ENCODE measurements at places on chromosomes 1 and 21.

DNA sequence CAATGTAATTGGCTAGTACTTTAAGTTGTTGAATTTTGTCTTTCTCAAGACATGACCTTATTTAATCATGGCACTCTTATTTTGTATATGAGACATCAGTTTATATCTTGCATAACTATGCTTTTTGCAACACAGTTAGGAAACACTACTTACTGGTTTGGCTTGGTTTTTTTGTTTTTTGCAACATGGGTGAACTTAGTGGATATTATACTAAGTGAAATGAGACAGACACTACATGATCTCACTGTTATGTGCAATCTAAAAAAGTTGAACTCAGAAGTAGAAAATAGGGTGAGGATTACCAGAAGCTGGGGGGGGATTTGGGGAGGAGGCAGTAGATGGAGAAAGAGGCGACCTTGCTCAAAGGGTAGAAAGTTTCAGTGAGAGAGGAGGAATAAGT lies 132.1 kb downstream of the PLA2G4A start:
- no peak for DNase-seq

- DNase-seq = peak; percentile 6
Observed at GRCh38 chr1:101025283-101025656, 314 bp downstream of the DPH5 start.

- no peak for DNase-seq
Observed at GRCh38 chr1:215636258-215636965, 69.3 kb downstream of the KCTD3 start.

DNA sequence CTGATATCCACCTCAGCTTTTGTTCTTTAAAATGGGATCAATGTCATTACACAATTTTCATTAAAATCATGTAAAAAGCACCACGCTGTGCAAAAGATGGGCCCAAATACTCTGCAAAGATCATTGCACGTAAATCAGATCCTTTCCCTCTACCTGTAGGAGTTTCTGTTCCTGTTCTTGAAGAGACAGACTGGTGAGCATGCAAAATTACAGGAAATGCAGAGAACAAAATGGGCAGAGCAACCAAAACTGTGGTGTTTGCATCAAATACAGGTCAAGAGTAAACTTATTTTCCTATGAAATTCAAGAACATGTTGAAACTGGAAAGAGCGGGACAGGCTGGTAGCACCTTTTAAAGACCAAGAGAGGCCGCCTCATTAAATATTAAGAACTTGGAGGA lies 294.9 kb upstream of the ADGRL2 start:
- DNase-seq = no peak

GRCh38 chr1:154221278-154222001 lies 685 bp downstream of the UBAP2L start:
- DNase-seq = peak; percentile 48

GRCh38 chr1:229553621-229554130 lies 4.8 kb downstream of the ABCB10 start:
- DNase-seq = no peak

GRCh38 chr1:237011432-237011831 lies 7.2 kb upstream of the MT1HL1 start:
- DNase-seq = no peak

GRCh38 chr1:23394684-23395083 lies 25.0 kb upstream of the ZNF436 start:
- DNase-seq = peak; percentile 64

GRCh38 chr1:230972855-230973271 lies 5.8 kb downstream of the TTC13 start:
- no peak for DNase-seq

DNA sequence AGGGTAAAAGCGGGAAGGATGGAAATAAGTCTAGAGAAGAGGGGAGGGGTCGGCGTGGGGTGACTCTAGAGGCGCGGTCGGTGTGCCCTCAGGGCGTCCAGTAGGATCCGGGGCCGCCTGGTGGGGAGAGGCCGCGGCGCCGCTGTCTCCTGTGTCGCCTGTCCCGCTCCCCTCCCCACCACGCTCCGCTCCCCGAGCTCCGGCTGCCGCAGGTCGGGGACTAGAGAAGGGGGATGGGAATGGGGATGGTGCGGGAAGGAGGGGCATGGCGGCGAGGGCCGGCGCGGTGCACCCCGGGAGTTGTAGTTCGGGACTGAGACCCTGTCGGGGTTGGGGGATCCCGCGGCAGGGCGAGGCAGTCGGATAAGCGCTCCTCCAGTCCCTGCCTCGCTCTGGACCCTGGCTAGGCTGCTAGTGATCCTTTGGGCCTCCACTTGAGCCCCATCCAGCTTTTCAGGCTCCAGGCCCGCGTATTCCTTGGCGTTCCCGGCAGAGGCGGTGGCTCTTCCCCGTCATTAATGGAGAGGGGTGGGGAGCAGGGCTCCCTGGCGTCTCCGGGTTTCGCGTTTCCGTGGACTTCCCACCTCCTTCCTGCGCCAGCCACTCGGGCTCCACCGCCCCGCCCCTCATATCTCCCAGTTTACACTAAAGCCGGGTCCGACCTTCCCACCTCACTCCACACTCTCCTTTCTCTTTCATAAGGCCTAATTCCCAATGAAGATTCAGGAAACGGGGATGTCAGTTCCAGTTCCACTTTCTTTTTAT lies at the start of gene ENTREP3:
Gene ENTREP3 (minus strand): TSS at position 241 of the 765 bp plus-strand sequence. CDS start 606 bp downstream, outside the sequence.
- DNase-seq = peak; percentile 86

- DNase-seq = peak; percentile 46
Observed at GRCh38 chr1:67214420-67215174, 48.3 kb downstream of the IL23R start.

GRCh38 chr21:44755227-44755626 lies 43.9 kb upstream of the TSPEAR start:
- no peak for DNase-seq

DNA sequence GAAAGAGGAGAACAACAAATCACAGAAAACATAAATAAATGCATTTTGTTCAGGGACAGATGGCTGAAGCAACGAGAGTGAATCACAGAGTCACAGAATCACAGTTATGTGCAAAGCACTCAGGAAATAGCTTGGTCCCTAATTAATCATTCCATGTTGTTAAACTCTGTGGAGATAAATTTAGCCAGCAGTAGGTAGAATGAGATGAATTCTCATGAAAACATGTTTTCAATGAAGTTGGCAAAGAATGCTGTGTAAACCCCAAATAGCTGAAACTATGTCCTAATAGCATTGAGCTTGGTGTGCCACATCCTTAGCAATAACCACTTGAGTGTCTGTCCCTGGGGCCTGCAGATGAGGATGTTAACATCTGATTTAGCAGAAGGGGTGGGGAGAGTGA lies 20.4 kb downstream of the LEPR start:
- no peak for DNase-seq

DNA sequence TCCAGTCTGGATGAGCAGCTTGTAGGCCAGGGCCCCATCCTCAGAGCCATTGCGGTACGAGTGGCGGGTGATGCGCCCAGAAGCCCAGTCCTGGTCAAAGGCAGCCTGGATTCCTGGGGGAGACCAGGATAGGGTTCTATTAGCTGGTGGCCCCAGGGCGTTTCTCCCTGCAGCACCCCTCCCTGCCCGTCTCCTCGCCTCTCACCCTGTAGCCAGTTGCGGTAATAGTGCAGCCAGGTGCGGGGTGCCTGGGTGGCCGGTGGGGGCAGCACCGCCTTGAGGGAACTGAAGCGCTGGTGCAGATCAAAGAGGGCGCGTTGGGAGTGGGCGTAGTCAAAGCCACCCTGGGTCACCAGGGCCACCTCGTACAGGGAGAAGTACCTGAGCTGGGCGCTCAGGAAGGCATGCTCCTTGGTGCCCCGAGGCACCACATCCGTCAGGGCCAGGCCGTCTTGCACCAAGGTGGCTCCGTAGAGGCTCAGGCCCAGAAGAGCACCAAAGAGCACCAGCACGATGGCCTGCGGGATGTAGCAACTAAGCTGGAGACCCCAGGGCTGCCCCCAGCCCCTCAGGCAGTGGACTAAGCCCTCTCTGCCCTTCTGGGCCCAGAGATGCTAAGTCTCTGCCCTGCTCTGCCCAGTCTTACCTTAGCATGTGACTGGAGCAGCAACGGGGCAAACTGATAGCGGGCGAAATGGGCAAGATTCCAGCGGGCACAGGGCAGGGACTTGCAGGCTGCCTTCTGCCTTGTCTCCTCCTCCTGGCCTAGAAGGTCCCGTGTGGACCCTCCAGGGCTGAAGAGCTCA lies 15.7 kb downstream of the PTCH2 start:
- no peak for DNase-seq

GRCh38 chr1:87683196-87683956 lies 354.7 kb downstream of the LMO4 start:
- DNase-seq = no peak

- DNase-seq = no peak
Observed at GRCh38 chr1:65407877-65408276, 12.6 kb upstream of the LEPR start.

DNA sequence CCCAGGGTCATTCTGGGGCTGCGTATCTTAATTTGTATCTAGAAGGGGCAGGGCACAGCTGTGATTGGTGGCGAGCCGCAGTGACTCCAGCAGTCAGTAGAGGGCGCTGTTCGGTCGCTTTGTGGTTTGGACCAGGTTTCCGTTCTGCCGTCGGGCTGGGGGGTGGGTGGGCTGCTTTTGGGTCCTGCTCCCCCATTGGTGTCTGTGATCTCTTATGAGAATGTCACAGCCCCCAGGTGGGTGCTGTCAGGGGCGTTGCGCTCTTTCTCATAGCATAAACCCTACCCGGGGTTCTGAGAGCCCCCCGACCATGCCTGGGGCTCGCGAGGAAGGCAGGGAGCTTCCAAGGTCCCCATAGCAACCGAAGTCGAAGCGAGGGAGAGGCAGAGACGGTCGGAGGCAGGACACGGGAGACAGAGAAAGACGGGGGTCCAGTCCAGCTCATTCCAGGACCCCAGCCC lies 5.4 kb downstream of the TFF3 start:
- DNase-seq = peak; percentile 25

- no peak for DNase-seq
Observed at GRCh38 chr1:71921204-71921603, 361.1 kb downstream of the NEGR1 start.

DNA sequence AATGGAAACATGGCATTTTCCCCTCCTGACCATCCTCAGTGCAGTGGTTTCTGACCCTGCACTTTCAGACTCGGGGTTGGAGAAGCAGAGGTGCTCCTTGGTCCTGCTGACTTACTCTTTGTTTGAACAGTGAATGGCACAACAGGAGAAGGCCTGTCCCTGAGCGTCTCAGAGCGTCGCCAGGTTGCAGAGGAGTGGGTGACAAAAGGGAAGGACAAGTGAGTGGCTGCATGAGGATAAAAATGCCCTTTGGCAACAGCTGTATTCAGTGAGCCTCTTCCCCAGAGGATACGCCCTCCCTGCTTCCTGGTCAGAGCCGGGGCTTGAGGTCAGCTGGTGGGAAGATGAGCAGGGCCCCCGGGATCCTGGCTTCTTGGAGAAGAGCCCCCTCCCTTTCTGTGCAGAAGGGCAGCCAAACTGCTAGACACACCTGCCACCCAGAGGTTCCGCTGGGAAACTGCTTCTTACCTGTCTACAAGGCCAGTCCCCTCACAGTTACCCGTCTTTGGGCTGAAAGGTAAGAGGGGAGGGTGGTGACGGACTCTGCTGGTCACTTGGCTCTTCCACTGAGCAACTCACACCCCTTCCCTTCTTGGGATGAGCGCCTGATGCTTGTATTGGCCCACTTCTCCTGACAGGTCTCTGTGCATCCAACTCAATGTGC lies 16.6 kb downstream of the NPL start:
- DNase-seq = no peak

GRCh38 chr1:37647281-37647680 lies 12.6 kb upstream of the RSPO1 start:
- DNase-seq = no peak

DNA sequence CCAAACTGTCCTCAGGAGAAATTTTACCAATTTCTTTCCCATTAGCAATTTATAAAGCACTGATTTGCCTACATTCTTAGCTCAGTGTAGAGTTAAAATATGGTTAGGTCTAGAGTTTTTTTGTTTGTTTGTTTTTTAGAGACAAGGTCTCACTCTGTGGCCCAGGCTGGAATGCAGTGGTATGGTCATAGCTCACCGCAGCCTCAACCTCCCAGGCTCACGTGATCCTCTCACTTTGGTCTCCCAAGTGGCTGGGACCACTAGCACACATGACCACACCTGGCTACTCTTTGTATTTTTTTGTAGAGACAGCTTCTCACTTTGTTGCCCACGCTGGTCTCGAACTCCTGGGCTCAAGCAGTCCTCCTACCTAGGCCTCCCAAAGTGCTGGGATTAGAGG lies 10.6 kb upstream of the RALGPS2 start:
- DNase-seq = no peak

- peak; percentile 71 for DNase-seq
Observed at GRCh38 chr1:171188388-171189266, 3.5 kb downstream of the FMO2 start.

DNA sequence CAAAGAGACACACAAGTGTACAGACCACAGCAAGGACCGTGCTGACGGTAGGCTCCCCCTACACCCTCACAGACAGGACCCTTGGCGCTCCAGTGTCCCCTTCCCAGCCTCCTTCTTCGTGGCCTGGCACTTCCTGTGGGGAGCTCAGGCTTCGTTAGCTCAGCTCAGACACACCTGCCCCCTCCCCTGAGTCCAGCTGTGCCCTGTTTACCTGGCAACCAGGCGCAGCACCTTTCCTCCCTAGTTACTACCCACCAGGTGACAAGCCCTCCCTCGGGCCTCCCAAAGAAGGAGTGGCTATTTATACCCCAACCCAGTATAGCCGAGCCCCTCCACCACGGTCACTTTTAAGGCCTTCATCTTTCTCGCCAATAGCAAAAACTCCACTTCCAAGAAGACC lies 4.7 kb downstream of the CELF3 start:
- DNase-seq = no peak

DNA sequence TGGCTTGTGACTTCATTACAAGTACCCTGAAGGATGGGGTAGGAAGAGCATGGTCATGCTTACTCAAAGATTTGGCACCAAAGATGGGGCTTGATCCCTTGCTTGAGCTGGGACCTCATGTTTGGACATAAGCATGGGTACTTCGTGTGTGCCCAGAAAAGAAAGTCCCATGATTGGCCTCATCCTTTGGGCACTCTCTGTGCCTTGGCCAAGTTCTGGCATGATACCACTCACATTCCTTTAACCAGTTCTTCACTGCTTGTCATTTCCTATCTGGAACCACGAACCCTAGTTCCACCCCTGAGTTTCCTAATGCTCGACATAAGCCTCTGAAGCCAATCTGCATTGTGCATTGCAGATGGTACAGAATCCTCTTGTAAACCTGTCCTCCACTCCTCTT lies 107.0 kb downstream of the NAV1 start:
- no peak for DNase-seq
